Left colon (tissue), 2 donors: ENCODE measurements at places on chromosomes 4 and X. TPM values are rescaled to one million over a fixed set of nuclear protein-coding genes. Genes with fewer than 3 reads are reported as not detected.
A peak's percentile ranks its signal among the peaks of the same experiment; 100 is the strongest.

DNA sequence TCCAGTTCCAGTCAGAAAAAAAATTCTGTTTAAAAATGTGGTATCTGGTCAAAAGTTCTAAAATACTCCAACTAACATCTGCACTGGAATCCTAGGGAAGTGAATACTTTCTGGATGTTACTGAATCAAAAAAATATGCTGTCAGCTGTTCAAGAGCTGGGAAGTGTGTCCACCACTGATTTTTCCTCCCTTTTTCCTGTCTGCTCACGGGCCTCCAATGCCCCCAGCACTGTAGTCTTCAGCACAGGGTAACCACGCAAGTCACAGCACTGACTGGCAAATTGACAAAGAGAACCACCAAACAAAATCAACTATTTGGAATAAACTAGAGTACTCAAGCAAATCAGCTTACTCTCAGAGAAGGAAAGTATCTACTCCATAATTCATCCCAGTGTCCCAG is 9.9 kb downstream of the VEGFC start:
- no peak for DNase-seq

TGIF2LX gene
- not detected for total RNA-seq

VSIG4 gene
- 30.4 TPM for total RNA-seq

ARHGAP4 gene
- 26.6 TPM for total RNA-seq

DNA sequence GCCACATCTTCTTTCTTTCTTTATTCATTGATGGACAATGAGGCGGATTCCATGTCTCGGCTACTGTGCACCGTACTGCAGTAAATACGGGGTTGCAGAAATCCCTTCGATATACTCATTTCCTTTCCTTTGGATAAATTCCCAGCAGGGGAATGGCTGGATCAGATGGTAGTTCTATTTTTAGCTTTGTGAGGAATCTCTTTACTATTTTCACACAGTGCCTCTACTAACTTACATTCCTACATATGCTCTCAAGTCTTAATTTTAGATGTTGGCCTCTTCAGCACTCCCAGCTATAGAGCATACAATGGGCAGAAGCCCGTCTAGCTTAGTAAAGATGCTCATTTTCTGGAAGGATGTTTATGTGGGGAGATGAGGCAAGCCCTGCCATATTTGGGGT is 317.4 kb downstream of the ASMT start:
- DNase-seq: no peak

DNA sequence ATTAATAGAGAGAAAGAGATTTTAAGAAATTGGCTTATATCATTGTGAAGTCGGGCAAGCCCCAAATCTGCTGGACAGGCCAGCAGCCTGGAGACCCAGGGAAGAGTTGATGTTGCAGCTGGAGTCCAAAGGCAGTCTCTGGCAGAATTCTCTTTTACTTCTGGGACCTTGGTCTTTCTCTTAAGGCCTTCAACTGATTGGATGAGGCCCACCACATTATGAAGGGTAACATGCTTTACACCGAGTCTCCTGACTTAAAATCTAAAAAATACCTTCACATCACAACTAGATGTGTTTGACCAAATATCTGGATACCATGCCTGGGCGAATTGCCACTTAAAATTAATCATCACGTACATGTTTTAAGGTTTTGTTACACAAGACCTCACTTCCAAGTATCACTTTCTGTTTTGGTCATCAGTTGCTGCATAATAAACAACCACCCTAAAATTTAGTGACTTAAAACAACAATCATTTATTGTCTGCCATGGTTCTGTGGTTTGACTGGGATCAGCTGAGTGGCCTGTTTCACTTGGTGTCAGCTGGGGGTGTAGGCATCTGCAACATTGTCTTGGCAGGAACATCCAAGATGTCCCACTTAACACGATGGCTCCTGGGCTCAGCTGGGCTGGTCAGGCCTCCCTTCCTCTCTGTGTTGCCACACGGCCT is 3.4 kb downstream of the CD38 start:
- no peak for DNase-seq

- no peak for DNase-seq
Observed at GRCh38 chrX:34873500-34874225, 68.9 kb upstream of the FAM47B start.

- no peak for DNase-seq
Observed at GRCh38 chr4:103105558-103106356, 6.1 kb upstream of the BDH2 start.

DNA sequence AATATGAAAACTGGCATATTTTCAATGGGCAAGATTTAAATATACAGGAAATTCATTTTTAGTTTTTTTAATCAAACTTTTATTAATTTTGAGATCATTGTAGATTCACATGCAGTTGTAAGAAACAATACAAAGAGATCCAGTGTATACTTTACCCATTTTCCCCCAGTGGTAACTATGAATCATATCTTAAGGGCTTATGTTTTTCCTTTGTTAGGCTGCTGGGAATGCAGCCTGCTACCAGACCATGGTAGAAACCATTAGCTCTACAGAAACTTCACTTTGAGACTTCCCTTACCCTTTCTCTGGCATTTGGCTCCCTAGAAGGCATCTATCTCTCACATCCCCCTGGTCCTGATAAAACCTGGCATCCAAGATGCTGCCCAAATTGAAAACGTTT is 147.6 kb upstream of the EOLA2 start:
- DNase-seq: no peak

DNA sequence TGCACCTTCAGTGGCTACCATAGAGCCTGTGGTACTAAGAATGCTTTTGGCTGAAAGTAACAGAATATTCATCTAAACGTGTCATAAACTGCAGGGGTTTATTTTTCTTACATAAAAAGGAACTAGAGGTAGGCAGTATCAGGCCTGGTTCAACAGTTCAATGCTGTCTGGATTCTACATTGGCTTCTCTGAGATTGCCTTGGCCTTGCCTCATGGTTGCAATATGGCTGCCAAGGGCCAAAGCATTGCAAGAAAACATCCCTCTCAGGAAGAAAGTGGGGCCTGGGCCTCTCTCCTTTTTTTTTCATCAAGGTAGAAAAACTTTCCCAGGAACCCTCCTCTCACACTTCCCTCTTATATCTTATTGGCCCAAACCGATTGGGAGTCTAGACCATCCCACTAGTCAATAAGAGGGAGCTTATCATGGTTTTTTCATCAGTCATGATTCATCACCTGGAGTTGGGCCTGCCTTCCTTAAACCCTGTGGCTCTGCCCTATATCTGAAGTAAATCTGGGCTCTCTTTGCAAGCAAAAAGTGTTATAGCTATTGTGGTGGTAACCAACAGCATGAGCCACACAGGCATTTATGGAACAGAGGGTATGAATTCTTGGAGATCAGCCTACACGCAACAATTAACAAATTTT is 1.8 kb upstream of the DOCK11 start:
- DNase-seq: no peak

DNA sequence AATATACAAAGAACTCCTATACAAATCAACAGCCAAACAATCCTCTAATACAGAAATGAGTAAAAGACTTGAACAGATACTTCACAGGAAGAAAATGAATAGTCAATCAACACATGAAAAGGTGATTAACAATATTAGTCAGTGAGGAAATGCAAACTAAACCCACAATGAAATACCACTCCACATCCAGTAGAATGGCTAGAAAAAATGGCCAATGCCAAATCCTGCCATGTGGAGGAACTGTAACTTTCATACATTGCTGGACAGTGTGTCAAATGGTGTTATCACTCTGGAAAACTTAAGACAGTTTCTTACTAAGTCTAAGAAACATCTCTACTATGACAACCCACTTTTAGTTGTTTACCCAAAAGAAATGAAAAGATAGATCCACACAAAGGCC is 59.5 kb downstream of the NSG1 start:
- no peak for DNase-seq

DNA sequence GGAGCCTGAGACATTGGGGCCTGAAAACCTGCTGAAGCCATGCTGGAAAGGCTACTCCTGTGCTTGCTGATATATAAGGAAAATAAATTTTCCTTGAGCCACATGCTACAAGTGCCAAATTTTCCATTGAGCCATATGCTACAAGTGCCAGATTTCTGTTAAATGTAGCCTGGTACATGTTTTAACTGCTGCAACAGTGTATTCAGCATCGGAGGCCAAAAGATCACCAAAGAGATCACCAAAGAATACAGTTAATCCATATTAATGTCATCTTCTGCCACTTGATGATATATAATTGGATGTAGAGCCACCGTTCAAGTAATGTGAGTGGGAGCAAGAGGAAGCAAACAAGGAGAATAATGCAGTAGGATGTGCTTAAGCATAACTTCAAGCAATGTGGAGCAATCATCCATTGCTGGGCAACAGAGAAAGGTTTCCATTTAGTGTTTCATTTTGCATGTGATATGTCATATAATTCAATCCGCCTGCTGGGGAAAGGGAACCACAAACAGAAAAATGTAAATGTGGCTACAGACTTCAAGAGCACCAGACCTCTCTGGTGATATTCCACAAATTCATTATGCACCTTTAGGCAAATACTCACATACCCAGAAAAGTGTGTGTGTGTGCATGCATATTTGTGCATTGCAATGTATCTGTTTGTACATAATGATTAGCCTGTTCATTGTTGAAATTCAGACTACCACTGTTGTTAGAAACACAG is 295.9 kb downstream of the KCNIP4 start:
- DNase-seq: no peak

GRCh38 chr4:15636818-15637217 is 18.3 kb downstream of the FBXL5 start:
- no peak for DNase-seq

DNA sequence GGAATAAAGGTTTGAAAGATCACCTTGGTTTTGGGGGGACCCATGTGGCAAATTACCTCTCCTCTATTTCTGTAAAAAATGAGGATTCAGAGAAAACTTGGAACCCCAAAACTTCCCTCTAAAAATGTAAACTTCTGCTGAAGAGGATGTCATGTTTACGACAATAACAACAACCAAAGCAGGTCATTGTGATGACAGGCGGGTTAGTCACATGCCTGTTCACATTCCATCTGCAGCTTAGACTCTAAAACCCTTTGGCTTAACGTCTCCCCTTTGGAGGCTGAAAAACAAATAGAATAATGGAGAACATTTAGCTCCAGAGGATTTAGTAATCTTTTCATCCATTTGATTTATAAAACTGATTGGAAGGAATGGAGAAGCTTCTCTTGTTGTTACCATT is 75.0 kb upstream of the FAM9C start:
- no peak for DNase-seq

PAGE1 gene
- total RNA-seq: not detected

DNA sequence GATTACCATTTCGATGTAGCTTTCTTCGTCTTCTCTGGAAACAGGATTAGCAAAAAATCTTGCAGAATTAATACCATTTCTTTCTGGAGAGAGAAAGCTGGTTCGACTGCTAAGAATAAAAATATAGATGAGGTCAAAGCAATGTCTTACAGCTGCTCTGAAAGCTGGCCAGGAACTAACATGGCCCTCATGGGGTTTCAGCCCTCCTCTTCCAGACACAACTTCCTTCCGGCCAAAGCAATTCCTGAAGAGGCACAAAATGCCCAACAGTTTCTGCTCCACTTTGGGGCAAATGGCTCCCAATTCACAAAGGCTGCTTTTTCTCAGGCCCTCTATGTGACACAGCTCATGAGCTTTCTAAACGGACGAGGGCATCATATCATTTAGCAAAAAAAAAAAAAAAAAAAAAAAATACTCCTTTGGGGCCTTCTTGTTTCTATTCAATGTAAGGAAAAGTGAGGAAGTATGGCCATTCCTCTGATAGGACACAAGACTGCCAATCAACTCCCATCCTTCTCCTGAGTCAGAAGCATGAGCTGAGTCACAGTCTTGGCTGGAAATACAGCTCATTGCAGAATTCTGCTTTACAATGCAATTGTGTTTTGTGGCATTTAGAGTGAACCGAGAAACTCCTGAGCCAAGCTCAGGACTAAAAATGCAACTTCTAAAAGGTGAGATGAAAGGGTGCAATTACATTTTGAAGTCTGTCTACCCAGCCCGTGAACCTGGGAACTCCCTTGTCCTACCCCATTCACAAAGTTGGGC is 42.7 kb upstream of the CTAG2 start:
- DNase-seq: no peak

ADAM29 gene
- not detected for total RNA-seq

- no peak for DNase-seq
Observed at GRCh38 chr4:109044431-109044830, 258.0 kb downstream of the COL25A1 start.

DNA sequence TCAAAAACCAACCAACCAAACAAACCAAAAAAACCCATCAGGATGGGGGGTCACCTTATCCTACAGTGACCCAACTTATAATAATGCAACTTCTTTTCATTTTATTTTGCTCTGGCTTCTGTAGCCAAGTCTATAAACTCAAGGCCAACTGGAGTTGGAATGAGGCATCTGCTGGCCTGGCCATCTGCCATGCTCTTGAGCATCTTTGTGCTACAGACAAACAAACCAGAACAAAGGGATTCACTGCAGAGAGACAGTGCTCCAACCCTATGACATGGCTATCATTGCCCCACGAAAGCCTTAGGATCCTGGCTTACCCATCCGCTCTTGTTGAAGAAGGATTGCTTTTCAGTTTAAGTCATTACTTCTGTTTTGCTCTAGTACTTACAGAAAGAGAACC is 49.2 kb upstream of the SCRG1 start:
- DNase-seq: peak; percentile 33

DNA sequence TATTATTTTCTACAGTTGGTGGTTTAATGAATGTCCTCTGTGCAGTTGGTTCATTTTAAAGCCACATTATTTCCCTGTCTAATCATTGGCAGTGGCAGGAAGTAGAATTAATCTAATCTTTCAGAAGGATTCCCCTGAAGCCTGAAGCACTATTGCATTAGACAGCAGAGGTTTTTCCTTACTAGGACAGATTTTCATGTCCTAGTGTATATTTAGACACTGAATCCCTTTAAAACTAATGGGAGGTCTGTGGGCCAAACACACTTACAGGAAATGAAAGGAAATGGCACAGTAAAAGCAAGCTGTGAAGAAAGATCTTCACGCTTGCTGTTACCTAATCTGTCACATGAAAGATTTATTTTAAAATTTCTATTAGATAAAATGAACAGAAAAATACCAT is 165.2 kb downstream of the SLC39A8 start:
- no peak for DNase-seq

CTAG1A gene
- total RNA-seq: not detected

GRCh38 chr4:93788712-93789111 is 39.8 kb upstream of the ATOH1 start:
- no peak for DNase-seq

GRCh38 chr4:172666711-172667368 is 501.8 kb upstream of the GALNT7 start:
- DNase-seq: no peak

ADAD1 gene
- not detected for total RNA-seq
